Stimulated activated CD4-positive, alpha-beta T cell treated with anti-CD3 and anti-CD28 coated beads, TNF-alpha, amount 100 ng/mL, for 24 hours (primary cell): ENCODE measurements at places on chromosomes 5 and 9.

DNA sequence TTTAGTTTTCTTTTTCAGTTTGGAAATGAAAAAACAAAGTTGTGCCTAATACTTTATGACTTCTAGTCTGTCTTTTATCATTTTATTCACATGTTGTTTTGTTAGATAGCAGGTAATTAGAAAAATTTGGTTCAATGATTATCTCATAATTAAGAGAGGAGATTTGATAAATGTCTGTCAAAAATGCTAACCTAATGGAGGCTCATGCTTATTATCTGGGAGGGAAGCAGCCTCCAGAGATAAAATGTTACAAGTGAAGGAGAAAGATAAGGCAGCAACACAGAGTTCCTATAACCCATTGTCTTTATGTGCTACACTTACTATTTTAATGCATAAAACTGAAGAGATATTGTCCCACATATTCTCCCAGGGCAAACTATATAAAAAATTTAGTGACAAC is 53.5 kb downstream of the SLC27A6 start:
- no peak for DNase-seq

DNA sequence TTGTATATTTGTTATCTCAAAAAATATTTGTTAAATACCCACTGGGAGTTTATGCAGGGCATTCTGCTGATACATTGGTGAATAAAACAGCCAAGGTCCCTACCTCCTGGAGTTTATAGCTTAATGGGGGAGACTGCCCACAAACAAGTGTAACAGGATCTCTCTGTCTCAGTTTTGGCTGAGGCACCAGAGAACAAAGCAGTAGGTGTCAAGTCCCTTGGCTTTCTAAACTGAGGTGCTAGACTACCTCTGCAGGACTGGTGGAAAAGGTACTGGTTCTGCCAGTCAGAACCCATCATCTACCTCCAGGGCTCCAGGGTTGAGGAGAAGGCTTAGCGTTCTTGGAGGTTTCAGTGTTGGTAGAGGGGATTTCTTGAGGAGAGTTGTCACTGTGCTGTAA is 188.4 kb upstream of the ELL2 start:
- no peak for DNase-seq

- no peak for DNase-seq
Observed at GRCh38 chr5:10734037-10734709, 26.9 kb downstream of the DAP start.

DNA sequence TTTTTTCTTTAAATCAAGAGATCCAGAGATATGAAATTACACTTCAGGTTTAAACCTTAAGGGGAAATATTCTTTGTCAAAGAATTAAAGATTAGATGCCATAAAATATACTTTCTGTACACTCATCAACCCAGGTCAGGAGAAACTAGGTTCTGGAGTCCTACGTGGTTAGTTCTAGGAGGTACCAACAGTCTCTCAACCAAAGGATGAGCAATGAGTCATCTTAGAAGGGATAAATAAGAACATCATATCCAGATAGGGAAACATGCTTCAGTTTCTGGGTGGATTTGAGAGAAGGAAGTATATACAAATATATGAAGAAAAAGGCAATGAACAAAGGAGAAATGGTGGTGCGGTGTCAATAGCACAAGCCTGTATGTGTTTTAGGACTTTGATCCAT is 98.2 kb downstream of the CSNK1G3 start:
- DNase-seq: no peak

GRCh38 chr5:102863058-102863457 is 108.0 kb downstream of the PAM start:
- no peak for DNase-seq

- no peak for DNase-seq
Observed at GRCh38 chr9:76927540-76928240, 21.8 kb upstream of the PRUNE2 start.

DNA sequence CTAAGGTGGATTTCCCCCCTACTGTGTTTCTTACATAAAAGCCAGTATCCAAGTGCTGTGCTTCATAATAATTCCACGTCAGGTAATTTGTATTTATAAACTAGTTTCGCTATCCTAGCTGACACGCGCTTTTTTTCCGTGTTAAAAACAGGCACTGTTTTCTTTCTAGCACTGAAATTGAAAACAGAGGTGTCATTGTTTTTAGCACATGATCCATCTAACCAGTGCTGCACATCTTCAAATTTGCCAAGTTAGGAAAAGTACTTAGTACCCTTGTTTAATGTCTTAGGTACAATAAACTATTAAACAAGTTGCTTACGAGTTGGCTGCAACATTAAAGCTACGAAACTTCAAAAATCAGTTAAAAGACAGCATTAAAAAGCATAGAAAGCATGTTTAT is 49.9 kb downstream of the JMY start:
- no peak for DNase-seq

DNA sequence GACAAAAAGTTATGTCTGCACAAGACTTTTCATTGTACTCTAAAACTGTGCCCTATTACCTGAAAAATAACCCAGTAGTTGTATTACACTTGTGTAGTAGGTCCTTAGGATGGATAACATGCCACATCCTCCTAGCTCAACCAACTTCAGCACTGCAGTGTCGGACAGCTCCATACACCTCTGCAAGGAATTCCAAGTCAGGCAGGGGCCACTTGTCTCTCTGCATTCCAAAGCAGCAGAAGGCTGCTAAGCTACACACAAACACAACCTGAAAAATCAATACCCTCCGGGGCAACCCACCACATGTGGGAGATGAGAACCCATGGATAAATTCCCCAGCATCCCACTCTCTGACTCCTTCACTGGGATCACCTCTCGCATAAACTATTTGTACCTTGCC is 50.2 kb downstream of the MED10 start:
- peak; percentile 2 for DNase-seq

- DNase-seq: no peak
Observed at GRCh38 chr5:60446917-60447316, 253.0 kb downstream of the DEPDC1B start.

- peak; percentile 12 for DNase-seq
Observed at GRCh38 chr5:172223901-172224873, 30.2 kb downstream of the EFCAB9 start.

DNA sequence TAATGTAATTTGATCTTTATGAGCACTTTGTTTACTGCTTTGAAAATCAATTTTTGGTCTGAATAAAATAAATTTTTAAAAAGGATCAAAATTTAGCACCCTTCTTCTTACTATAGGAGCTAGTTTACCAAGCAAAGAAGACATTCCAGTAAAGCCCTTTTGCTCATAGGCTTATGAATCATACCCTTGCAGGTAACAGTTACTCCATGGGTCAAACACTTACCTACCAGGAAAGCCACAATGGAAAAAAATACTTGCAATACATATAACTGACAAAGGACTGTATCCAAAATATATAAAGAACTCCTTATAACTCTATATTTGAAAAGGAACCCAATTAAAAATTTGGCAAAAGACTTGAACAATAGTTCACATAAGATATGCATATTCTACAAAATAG is 66.6 kb downstream of the SHOC1 start:
- no peak for DNase-seq

- no peak for DNase-seq
Observed at GRCh38 chr5:42581845-42582244, 158.6 kb downstream of the GHR start.

DNA sequence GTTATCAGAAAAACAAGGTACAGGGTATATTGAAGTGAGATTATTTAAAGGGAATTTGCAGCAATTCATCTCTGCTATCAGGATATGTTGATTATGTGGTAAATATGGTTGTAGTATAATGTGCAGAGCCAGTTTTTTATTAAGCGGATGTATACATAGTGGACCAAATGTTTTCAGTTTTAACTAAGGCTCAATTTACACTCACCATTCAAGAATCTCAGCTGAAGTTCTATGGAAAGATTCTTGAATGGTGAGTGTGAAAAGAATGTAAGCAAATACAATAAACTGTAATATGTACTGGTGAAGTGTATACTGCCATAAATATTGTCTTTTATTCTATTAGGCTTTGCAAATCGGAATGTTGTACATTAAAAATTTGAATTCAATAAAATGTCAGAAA is 895.9 kb upstream of the CDH10 start:
- no peak for DNase-seq

DNA sequence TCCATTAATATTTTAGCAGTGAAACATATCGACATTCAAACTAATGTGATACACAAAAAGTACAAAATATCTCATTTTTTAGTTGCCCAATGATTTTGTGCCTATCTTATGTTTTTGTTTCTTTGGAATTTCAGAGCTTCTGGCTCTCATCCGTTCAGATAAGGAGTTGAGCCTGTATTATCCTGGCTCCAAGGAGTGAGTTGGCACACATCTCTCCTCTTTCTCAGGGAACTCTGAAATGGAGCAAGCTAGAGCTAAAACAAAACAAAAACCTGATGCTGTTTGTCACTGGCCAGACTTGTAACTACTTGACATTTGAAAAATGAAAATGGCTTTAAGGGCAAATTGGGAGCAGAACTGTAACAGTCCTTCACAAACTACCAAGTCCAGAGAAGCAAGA is 131.3 kb upstream of the SLC28A3 start:
- DNase-seq: no peak

DNA sequence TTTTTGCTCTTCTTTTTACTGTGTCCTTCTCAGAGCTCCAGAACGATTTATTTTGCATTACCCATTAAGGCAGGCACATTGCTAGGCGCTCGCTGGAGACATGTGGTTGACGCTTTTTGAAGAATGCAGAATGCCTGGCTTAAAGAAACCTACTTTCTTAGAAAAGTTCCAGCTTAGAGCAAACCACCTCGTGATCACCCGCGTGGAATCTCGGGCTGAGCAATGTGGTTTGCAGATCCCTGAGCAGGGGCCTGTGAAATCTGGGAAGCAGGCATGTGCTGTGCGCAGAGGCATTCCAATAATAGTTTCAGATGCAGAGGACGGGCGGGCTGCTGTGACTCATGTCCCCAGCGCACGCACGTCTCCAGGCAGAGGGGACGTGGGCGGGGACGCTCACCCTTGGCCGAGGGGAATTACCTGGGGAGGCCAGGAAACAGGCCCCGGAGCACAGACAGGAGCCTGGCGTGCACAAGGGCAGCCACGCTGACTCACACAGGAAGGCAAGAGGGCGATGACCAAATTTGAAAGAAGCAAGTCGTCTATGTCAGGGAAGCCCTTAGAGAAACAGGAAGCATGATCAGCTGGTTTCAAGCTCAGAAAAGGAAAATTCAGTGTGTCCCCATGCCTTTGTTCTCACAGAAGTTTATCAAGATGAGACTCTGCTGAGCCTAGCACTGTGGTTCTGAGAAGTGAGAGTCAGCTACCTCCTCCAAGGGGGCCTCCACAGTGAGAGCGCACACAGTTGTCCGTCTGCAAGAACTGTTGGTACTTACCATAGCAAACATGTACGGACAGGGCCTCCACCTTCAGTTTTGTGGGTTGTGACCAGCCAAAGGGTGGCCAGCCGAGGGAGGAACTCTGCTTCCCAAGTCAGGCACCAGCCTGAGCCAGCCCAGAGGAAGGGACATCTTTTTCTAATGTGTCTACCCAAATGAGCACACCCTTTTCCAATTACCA is 218.6 kb downstream of the PIK3R1 start:
- peak; percentile 95 for DNase-seq

- no peak for DNase-seq
Observed at GRCh38 chr9:133686642-133687575, 50.7 kb downstream of the DBH start.

- DNase-seq: no peak
Observed at GRCh38 chr5:171783051-171783450, 2.6 kb upstream of the SMIM23 start.

GRCh38 chr5:143355710-143356109 is 47.8 kb downstream of the NR3C1 start:
- no peak for DNase-seq

DNA sequence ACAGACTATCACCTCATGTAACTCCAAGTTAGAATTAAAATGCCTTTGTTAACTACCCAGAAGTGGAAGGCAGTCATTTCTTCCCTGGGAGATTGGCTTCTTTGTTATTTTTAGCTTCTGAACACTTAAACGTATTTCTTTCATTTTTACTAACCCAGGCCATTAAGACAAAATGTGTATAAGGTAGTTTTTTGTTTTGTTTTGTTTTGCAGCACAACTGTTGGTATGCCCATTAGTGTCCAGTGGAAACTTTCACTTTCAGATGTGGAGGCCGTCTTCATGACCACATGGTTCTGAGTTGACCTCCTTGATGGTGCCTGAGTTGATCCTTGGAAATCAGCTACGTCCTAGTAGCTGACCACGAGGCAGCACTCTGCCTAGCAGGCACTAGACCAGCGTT is 264.6 kb upstream of the ZNF608 start:
- DNase-seq: no peak

GRCh38 chr5:11477786-11478185 is 426.5 kb downstream of the CTNND2 start:
- no peak for DNase-seq

DNA sequence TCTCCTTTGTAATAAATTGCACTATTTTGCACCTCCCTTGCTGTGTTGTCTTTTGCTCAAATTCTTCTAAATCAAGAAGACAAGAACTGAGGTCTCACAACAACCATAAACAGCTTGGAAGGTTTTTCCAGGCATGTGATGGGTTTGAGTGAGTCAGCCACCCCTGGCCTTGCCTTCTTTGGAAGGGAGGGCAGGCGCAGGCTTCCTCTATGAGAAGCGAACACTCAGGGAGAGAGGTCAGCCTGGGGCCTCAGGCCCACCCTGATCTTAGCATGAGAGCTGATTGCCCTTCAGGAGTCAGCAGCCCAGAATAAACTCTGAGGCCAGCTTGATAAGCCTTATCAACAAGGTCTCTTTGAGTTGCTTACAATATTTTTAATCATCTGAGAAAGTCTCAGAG is 31.6 kb downstream of the S1PR3 start:
- no peak for DNase-seq

- no peak for DNase-seq
Observed at GRCh38 chr5:157458835-157459234, 1.2 kb upstream of the NIPAL4 start.

- DNase-seq: no peak
Observed at GRCh38 chr5:71932131-71932654, 175.1 kb upstream of the MAP1B start.
